Endothelial cell (in vitro differentiated cells): ENCODE measurements at places on chromosomes 13 and 19. TPM values are rescaled to one million over a fixed set of nuclear protein-coding genes. Genes with fewer than 3 reads are reported as not detected.
A peak's percentile ranks its signal among the peaks of the same experiment; 100 is the strongest.

DNA sequence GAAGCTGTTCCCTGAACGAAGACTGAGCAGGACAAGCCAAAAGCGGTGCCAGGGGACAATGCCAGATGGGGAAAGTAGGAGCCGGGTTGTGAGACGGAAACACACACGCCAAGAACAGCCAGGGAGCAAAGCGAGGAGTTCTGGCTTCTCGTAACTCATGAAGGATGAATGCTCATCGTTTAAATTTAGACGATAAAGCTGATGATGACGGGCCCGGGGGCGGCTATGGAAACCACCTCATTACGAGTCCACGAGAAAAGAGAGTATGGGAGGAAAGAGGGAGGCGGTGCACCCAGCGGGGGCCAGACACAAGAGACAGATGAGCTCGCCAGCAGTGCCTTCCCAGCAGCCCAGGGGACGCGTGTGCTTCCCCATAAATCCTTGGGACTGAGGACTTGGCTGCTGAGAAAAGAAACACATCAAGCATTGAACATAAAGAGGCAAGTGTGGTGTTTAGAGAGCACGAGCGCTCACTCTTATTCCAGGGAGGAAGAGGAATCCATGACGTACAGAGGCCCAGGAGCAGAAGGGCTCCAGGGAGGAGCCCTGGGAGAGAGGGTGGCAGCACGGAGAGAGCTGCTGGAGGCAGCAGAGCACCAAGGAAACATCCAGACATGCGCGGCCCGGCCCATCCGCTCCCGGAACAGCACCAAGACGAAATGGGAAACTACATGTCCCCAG, 70.7 kb downstream of the EPS15L1 start:
- no peak for DNase-seq
- no peaks in the 10 kb centered on the region for H3K4me1 ChIP-seq
- H3K4me3 ChIP-seq: peak overlapping the region; percentile 47
- H3K27ac ChIP-seq: no peak overlapping the region
- H3K36me3 ChIP-seq: peaks cover 39% of the 10 kb centered on the region

- no peak for DNase-seq
- peaks cover 7% of the 10 kb centered on the region for H3K27me3 ChIP-seq
- H3K27ac ChIP-seq: peak overlapping the region; percentile 99
- H3K36me3 ChIP-seq: peaks cover 4% of the 10 kb centered on the region
Observed at GRCh38 chr13:59458908-59459579, 704.7 kb downstream of the DIAPH3 start.

DNA sequence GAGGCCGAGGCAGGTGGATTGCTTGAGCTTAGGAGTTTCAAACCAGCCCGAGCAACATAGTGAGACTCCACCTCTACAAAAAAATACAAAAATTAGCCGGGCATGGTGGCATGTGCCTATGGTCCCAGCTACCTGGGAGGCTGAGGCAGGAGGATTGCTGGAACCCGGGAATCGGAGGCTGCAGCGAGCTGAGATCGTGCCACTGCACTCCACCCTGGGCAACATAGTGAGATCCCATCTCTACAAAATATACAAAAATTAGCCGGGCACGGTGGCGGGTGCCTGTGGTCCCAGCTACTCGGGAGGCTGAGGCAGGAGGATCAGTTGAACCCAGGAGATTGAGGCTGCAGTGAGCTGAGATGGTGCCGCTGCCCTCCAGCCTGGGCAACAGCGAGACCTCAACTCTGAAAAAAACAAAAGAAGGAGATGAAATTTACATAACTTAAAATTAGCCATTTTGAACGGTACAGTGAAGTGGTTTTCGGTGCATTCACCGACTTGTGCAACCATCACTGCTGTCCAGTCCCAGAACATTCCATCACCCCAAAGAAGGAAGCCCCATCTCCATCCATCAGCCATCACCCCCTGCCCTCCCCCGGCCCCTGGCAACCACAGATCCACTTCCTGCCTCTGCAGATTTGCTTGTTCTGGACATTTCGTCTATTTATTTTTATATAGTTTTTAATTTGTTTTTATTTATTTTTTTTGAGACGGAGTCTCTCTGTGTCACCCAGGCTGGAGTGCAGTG, 1.6 kb upstream of the AZU1 start:
- H3K4me3 ChIP-seq: no peak overlapping the region
- H3K27ac ChIP-seq: no peak overlapping the region
- H3K4me1 ChIP-seq: no peaks in the 10 kb centered on the region
- DNase-seq: no peak
- peaks cover 9% of the 10 kb centered on the region for H3K27me3 ChIP-seq

- H3K36me3 ChIP-seq: no peaks in the 10 kb centered on the region
- H3K27me3 ChIP-seq: no peaks in the 10 kb centered on the region
- no peak overlapping the region for H3K27ac ChIP-seq
- H3K4me1 ChIP-seq: peaks cover 5% of the 10 kb centered on the region
- no peak overlapping the region for H3K4me3 ChIP-seq
Observed at GRCh38 chr13:32951580-32951979, 64.6 kb upstream of the KL start.

DNA sequence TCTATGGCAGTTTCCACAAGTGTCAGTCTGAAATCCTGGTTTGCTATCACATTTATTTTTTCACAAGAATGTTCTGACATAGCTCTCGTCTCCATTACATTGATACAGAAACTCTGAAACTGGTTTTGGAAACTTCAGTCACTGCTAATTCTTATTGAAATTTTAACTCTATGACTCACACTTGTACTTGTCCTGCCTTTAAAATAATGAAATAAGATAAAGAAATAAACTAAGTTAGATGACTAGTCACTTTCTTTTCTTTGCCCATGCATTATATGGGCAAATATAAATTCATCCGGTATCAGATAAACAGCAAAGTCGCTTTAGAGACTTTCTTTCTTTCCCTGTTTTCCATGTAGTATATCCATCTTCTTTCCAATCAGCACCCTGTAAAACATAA, 257.5 kb downstream of the PCDH9 start:
- no peak overlapping the region for H3K4me3 ChIP-seq
- no peaks in the 10 kb centered on the region for H3K36me3 ChIP-seq
- no peak overlapping the region for H3K27ac ChIP-seq
- no peak for DNase-seq
- no peaks in the 10 kb centered on the region for H3K27me3 ChIP-seq
- no peaks in the 10 kb centered on the region for H3K4me1 ChIP-seq

DNA sequence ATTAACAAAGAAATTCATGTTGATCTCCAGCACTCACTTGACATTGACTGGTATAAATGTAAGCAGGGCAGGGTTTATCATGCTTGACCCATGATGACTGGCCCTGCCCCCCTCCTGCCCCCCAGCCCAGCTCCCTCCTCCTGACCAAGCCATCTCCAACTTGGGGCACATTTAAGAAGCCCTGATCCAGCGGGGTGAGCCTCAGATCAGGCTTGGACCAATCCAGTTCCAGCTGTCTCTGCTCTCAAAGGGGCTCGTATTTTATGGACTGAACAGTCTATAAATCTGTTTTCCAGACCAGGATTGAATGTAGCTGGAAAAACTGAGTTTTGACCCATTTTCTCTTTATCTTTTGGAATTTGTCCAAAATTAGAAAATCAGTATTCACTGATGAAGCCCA, 100.0 kb downstream of the COL4A1 start:
- H3K4me1 ChIP-seq: peaks cover 2% of the 10 kb centered on the region
- H3K4me3 ChIP-seq: no peak overlapping the region
- DNase-seq: no peak
- peaks cover 69% of the 10 kb centered on the region for H3K36me3 ChIP-seq
- H3K27me3 ChIP-seq: peaks cover 3% of the 10 kb centered on the region

DNA sequence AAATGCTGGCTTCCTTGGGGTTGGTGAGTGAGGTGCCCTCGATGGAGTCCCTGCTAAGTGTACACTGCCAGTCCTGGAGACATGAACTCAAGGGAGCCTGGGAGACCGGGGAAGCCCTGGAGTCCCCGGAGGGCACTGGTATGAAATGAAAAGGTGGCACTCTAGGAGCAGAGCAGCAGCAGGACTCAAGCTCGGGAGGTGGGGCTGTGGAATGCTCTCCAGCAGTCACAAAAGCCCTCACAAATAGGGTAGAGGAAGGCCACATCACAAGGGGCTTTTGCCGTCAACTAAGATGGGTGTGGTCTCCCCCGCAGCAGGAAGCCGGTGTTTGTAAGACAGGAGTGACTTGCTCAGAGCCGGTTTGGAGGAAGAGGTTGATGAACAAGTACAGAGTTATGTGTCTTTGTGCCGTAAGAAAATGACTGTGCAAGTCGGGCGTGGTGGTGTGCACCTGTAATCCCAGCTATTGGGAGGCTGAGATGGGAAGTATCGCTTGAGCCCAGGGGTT, 19.3 kb downstream of the CCNE1 start:
- H3K4me3 ChIP-seq: no peak overlapping the region
- DNase-seq: no peak
- H3K36me3 ChIP-seq: no peaks in the 10 kb centered on the region
- no peak overlapping the region for H3K27ac ChIP-seq
- peaks cover 3% of the 10 kb centered on the region for H3K27me3 ChIP-seq

GRCh38 chr19:47370045-47370611, 21.0 kb downstream of the DHX34 start:
- H3K27me3 ChIP-seq: peaks cover 5% of the 10 kb centered on the region
- H3K4me1 ChIP-seq: peaks cover 2% of the 10 kb centered on the region
- peaks cover 28% of the 10 kb centered on the region for H3K36me3 ChIP-seq
- DNase-seq: no peak

DNA sequence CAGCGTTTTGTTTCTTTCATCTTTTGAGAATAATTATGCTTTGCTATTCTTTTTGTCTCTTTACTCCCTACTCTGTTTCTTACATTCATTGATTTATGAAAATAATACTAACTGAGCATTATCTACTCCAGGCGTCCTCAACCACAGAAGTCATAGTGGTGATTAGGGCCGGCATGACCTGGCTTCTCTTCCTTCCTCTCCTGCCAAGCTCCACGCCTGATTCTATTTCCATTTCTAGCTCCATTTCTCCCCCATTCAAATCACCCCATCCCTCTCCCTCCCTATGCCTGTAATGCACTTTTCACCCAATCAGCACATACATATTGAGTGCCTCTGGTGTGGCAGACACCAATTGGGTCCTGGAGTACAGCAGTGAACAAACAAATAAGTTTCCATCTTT, 183.2 kb upstream of the GPR12 start:
- H3K36me3 ChIP-seq: no peaks in the 10 kb centered on the region
- no peak overlapping the region for H3K4me3 ChIP-seq
- H3K27ac ChIP-seq: no peak overlapping the region
- H3K4me1 ChIP-seq: no peaks in the 10 kb centered on the region

GRCh38 chr13:30000370-30000765, 150.0 kb upstream of the UBL3 start:
- no peaks in the 10 kb centered on the region for H3K27me3 ChIP-seq
- H3K36me3 ChIP-seq: no peaks in the 10 kb centered on the region
- no peak overlapping the region for H3K4me3 ChIP-seq
- DNase-seq: no peak
- H3K27ac ChIP-seq: no peak overlapping the region

Gene ASF1B
- total RNA-seq: 7.1 TPM

Gene CBARP
- total RNA-seq: 10.4 TPM

GRCh38 chr19:21256722-21257121, 72.5 kb downstream of the ZNF708 start:
- no peak overlapping the region for H3K4me3 ChIP-seq
- H3K36me3 ChIP-seq: peaks cover 30% of the 10 kb centered on the region
- no peak overlapping the region for H3K27ac ChIP-seq
- H3K4me1 ChIP-seq: no peaks in the 10 kb centered on the region
- H3K27me3 ChIP-seq: peaks cover 5% of the 10 kb centered on the region
- no peak for DNase-seq

Gene ZNF20
- 6.2 TPM for total RNA-seq

- DNase-seq: no peak
- H3K27ac ChIP-seq: peak overlapping the region; percentile 76
- peaks cover 9% of the 10 kb centered on the region for H3K27me3 ChIP-seq
- peaks cover 16% of the 10 kb centered on the region for H3K36me3 ChIP-seq
Observed at GRCh38 chr19:43667876-43668405, 2.0 kb downstream of the PLAUR start.

DNA sequence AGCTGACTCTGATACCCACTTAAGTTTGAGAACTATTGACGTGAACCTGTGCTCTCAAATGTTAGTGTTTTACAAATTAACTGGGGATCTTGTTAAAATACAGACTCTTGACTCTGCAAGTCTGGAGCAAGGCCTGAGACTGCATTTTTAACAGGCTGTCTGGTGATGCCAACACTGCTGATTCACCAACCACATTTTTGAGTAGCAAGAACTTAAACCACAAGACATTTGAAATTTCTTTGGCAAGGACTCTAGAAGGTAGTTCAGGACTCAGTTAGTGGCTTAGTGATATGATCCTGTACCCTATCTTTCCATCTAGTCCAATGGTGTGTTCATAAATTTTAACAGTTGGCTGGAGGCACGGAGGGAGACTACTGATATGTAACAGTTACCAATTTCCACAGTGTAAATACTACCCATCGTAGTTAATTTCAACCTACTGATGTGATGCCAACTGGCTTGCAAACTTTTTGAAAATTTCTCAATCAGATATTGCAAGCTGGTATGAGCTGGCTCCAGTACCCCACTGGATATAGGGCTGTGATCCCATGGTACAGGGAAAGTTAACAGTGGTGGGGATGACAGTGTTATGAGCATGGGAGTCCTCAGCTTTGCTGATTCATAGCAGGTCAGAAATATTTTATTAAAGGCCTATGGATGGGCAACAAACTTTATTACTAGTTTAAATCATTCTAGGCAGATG, 255.1 kb downstream of the TBC1D4 start:
- H3K27ac ChIP-seq: no peak overlapping the region
- no peaks in the 10 kb centered on the region for H3K4me1 ChIP-seq
- no peak for DNase-seq

DNA sequence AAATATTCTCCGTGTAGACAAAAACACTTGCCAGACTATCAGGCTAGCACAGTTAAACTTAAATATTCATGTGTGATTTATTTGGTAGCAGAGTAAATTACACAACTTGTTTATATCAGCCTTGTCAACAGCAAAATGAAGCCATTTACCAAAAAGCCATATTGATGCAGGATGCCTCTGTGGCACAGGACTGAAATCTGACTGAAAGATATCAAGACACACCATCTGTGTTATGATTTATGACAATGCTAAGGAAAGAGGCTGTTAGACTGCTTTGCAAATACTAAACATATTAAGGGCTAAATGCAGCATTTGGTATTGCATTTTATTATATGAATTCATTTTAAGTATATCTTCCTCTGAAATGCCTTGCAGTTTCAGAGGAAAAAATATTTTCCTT, 44.8 kb upstream of the FNDC3A start:
- H3K4me1 ChIP-seq: no peaks in the 10 kb centered on the region
- no peak for DNase-seq
- H3K27me3 ChIP-seq: no peaks in the 10 kb centered on the region
- H3K36me3 ChIP-seq: no peaks in the 10 kb centered on the region
- H3K4me3 ChIP-seq: no peak overlapping the region
- no peak overlapping the region for H3K27ac ChIP-seq

Gene GNA15
- total RNA-seq: not detected

GRCh38 chr19:33659835-33660234, 38.1 kb downstream of the CHST8 start:
- no peak overlapping the region for H3K27ac ChIP-seq
- H3K36me3 ChIP-seq: no peaks in the 10 kb centered on the region
- H3K4me1 ChIP-seq: peaks cover 10% of the 10 kb centered on the region
- H3K27me3 ChIP-seq: no peaks in the 10 kb centered on the region
- H3K4me3 ChIP-seq: no peak overlapping the region
